ENCODE measurements at places on chromosomes 11 and 22.

DNA sequence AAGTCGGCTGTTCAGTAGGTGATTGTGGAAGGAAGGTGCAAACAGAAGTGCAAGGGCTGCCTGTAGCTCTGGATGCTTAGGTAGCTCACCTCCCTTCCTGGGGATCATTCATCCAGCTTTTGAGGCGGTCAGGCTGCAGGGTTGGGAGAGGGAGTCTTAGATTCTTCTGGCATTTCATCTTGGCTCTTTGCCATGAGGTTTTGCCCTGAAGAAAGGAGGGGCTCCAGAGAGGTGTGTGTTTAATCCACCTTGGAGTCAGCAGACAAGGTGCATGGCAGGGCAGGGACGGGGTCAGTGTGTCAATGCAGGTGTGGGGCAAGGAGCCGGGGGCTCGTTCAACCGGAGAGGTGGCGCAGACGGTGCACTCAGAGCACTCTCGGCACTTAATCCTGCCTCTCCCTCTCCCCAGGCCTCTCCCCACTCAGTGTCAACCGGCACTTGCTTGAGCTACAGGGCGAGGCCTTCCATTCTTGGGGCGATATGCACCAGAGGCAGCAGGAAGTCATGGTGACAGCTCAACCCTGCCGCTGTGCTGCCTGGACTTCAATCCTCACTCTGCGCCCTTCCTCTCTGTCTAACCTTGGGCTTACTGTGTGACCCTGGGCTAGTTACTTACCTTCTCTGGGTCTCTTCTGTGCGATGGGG, 7.2 kb downstream of the ADAMTS15 start:
- no peak for DNase-seq

DNA sequence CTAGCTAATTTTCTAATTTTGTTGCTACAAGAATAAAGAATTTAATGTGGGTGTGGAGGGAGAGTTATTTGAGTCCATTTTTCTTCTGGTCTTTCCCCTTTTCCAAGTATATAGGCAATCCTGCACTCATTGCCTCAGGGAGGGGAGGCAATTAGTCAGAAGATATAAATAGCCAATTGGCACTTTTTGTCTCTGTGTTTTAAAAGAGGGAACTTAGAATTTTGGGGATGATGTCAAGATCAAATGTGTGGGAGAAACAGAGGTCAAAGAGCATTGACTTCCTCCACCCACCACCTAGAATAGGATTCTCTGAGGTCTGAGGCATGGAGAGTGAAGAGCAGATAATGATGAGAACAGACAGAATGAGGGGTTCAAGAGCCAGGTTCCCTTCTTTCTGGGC, 120.3 kb upstream of the ZC3H12C start:
- DNase-seq: no peak

GRCh38 chr11:36363361-36364268, 67.5 kb downstream of the PRR5L start:
- DNase-seq: no peak

DNA sequence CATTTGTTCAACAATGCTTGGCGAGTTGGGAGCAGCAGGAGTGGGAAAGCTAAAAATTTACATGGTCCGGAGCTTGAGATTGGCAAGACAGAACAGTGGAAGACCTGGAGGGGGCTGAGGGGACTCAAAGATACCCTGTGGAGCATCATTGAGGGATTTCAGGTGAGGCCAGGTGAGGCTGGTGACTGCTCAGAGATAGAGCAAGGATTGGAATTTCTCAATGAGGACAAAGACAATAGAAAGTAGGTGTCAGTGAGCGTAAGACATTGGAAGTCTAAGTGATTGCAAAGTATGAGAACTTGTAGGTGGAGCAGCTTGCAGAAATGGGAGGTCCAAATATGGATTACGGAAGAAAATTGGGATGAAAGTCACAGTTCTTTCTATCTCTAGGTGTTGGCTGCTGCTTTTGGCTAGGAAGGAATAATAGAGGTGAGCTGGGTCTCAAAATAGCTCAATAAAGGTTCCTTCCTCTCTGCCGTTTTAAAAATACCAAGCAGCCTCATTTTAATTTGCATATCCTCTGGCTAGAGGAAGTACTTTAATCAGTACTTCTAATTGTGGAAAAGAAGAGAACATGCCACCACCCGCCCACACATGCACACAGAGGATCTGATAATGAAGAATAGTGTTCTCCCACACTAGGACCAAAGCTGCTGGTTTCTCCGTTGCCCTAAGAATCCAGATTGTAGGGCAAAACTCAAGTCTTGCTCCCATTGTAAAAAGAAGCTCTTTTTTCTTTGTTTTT, 41.8 kb upstream of the SORL1-AS1 start:
- DNase-seq: no peak

GRCh38 chr11:44538375-44539054, 26.9 kb upstream of the CD82 start:
- DNase-seq: peak; percentile 39

- no peak for DNase-seq
These were observed 30.2 kb downstream of the OSBPL5 start for GRCh38 chr11:3134651-3135480.

Measured in stimulated activated CD8-positive, alpha-beta memory T cell treated with anti-CD3 and anti-CD28 coated beads, Interleukin-4, amount 100 ng/mL, for 1 hour (primary cell).